ENCODE measurements at places on chromosomes 4 and X. TPM values are rescaled to one million over a fixed set of nuclear protein-coding genes. Genes with fewer than 3 reads are reported as not detected.

GRCh38 chrX:71870208-71871098, 40.2 kb upstream of the NHSL2 start:
- H3K36me3 ChIP-seq: no peaks in the 10 kb centered on the region
- no peak overlapping the region for H3K27ac ChIP-seq
- no peaks in the 10 kb centered on the region for H3K27me3 ChIP-seq
- DNase-seq: no peak
- H3K4me1 ChIP-seq: no peaks in the 10 kb centered on the region
- no peak overlapping the region for H3K4me3 ChIP-seq

DNA sequence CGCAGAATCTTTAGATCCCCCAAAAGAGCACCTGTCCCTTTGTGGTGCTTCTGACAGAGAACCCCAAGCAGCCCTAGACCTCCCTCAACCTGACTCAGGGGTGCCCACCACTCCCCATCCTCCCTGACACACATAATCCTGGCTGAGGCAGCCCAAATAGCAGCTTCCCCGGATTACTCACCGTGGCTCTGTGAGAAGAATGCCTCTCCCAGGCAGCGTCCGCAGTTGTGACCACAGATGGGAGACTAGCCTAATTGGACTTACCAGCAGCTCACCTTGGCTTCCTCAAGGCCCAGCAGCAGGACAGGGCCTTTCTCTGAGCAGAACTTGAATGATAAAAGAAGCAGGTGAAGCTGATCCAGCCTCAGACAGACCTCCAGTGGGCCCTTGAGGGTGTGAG, 10.3 kb upstream of the ODAPH start:
- H3K4me1 ChIP-seq: no peaks in the 10 kb centered on the region
- no peaks in the 10 kb centered on the region for H3K27me3 ChIP-seq
- no peak overlapping the region for H3K27ac ChIP-seq
- DNase-seq: no peak
- peaks cover 22% of the 10 kb centered on the region for H3K36me3 ChIP-seq

DNA sequence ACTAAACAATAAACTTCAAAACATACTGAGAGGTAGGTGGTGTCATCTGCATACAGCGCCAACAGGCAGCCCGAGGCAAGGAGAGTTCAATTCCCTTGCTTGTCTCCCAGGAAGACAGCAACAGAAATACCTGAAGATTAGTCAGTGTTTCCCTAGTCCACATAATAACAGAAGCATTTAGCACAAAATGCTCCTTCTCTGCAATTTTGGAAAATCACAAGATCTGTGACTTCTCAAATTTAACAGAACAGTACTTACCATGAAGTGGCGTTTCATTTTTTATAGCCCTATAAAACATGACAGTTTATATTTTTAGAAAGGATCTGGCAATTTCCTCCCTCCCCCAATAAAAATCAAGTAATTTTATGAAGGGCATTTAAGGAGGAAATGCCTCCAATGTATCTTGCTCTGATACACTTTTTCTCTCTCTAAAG, 67.1 kb upstream of the MYOZ2 start:
- no peaks in the 10 kb centered on the region for H3K36me3 ChIP-seq
- H3K4me1 ChIP-seq: no peaks in the 10 kb centered on the region
- H3K27ac ChIP-seq: no peak overlapping the region
- H3K27me3 ChIP-seq: no peaks in the 10 kb centered on the region
- no peak for DNase-seq

DNA sequence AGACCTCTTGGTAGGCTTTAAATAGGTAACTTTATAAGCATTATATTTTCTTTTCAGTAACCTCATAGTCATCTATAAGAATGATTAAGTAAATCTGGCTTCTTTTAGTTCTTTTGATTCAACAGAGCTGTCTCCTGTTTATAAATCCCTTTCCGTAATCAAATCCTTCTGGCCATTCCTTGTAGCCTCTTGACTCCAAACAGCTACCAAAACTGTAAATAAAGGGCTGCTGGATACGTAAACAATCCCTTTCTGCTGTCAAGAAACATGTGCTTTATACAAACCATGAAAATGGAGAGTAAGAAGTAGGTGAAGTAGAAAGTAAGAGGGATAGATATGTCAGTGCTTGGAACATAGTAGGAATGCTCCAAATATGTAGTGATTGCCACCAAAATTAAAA, 183.2 kb upstream of the CASK start:
- no peak for DNase-seq
- no peaks in the 10 kb centered on the region for H3K27me3 ChIP-seq
- no peak overlapping the region for H3K4me3 ChIP-seq
- H3K27ac ChIP-seq: no peak overlapping the region
- no peaks in the 10 kb centered on the region for H3K4me1 ChIP-seq

DNA sequence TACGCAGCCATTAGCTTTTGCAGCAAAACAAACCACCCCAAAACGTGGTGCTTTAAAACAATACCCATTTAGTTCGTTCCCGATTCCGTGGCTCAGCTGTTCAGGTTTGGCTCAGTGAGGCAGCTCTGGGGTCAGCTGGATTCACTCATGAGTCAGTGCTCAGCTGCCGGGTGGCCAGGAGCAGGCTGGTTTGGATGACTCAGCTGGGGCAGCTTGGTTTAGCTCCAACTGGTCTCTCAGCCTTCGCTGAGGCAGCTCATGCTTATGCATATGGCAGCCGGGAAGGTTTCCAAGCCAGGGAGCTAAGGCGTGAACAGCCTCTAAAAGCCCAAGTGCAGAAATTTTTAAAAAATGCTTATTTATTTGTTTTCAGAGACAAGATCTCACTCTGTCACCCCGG, 13.3 kb upstream of the CD99 start:
- no peaks in the 10 kb centered on the region for H3K27me3 ChIP-seq
- no peak overlapping the region for H3K4me3 ChIP-seq
- no peaks in the 10 kb centered on the region for H3K36me3 ChIP-seq
- H3K4me1 ChIP-seq: peaks cover 18% of the 10 kb centered on the region

- H3K27me3 ChIP-seq: no peaks in the 10 kb centered on the region
- H3K27ac ChIP-seq: no peak overlapping the region
- no peaks in the 10 kb centered on the region for H3K4me1 ChIP-seq
- H3K4me3 ChIP-seq: no peak overlapping the region
- DNase-seq: no peak
- H3K36me3 ChIP-seq: no peaks in the 10 kb centered on the region
Measured at GRCh38 chrX:113868177-113868576, 715.7 kb upstream of the HTR2C start.

NUDT11 gene
- total RNA-seq: 2.9 TPM

GRCh38 chrX:101025126-101025525, 26.8 kb downstream of the TRMT2B start:
- no peak overlapping the region for H3K4me3 ChIP-seq
- H3K36me3 ChIP-seq: peaks cover 31% of the 10 kb centered on the region
- no peaks in the 10 kb centered on the region for H3K4me1 ChIP-seq
- no peak for DNase-seq
- H3K27ac ChIP-seq: no peak overlapping the region
- H3K27me3 ChIP-seq: no peaks in the 10 kb centered on the region

GRCh38 chrX:24646745-24647182, 383 bp downstream of the PCYT1B start:
- no peaks in the 10 kb centered on the region for H3K27me3 ChIP-seq
- no peaks in the 10 kb centered on the region for H3K36me3 ChIP-seq
- no peaks in the 10 kb centered on the region for H3K4me1 ChIP-seq
- DNase-seq: no peak
- peak overlapping the region; percentile 44 for H3K4me3 ChIP-seq
- peak overlapping the region; percentile 54 for H3K27ac ChIP-seq

ITGB1BP2 gene
- 24.6 TPM for total RNA-seq

- DNase-seq: no peak
- H3K4me1 ChIP-seq: peaks cover 37% of the 10 kb centered on the region
- no peaks in the 10 kb centered on the region for H3K27me3 ChIP-seq
- no peaks in the 10 kb centered on the region for H3K36me3 ChIP-seq
- H3K27ac ChIP-seq: peak overlapping the region; percentile 56
Measured at GRCh38 chr4:139902321-139903320, 237.0 kb downstream of the MGST2 start.

DNA sequence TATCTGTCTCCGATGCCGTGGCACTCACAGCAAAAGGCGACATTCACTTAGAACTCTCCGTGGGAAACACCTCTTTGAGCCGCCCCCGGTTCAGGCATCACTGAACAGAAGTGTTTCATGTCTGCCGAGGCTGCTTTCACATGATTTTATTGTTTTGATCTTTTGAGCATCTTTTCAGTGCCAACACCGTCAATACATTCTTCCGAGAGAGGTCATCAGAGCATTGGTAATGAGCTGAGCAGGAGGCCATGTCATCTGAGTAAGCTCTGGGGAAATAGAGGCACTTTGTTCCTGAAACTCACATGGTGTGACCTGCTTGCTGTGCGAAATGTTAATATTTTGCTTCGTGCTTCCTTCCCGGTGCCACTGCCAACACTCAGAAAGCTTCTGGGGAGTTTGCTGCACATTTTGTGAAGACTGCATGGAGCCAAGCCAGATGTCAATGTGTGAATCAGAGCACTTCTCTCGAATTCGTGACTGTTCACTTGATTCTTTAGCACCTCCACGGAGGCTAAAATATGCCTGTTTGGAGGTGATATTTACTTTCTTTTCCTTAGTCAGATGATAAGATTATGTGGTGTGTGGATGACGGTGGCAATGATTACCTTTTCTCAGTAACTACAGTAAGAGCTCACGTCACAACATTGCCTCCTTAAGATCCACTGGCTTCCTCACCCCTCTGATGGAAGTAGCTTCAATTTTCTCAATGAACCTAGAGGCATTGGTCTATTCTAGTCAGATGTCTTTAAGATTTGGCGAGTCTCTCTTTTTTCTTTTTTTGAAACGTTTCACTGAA, 222.3 kb upstream of the HS3ST1 start:
- no peak for DNase-seq
- no peaks in the 10 kb centered on the region for H3K4me1 ChIP-seq
- H3K4me3 ChIP-seq: no peak overlapping the region
- no peak overlapping the region for H3K27ac ChIP-seq

DNA sequence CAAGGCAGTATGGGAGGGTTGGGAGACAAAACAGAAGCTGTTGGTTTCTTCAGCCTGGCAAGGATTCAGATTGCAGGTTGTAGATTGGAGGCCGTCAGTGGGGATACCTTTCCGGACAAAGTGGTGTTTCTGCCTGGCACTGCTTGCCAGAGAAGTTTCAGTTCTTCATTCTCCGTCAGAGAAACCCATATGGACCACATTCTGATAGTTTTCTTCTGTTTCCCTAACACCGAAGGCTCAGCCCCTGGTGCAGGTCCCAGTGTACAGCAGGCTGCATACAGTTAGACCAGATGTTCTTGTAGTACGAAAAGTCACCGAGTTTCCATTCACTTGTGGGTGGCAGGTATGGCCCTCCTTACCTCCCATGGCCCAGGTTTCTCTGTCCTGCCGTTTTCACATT, 107.3 kb downstream of the PTTG2 start:
- H3K4me3 ChIP-seq: no peak overlapping the region
- no peaks in the 10 kb centered on the region for H3K36me3 ChIP-seq
- no peaks in the 10 kb centered on the region for H3K27me3 ChIP-seq
- peaks cover 19% of the 10 kb centered on the region for H3K4me1 ChIP-seq

ZIC3 gene
- not detected for total RNA-seq

- no peaks in the 10 kb centered on the region for H3K36me3 ChIP-seq
- DNase-seq: peak; percentile 37
- H3K4me1 ChIP-seq: peaks cover 51% of the 10 kb centered on the region
- H3K4me3 ChIP-seq: no peak overlapping the region
- peak overlapping the region; percentile 36 for H3K27ac ChIP-seq
- H3K27me3 ChIP-seq: no peaks in the 10 kb centered on the region
Measured at GRCh38 chr4:76753814-76754213, 144.1 kb downstream of the SOWAHB start.

MGARP gene
- total RNA-seq: 3.4 TPM

DNA sequence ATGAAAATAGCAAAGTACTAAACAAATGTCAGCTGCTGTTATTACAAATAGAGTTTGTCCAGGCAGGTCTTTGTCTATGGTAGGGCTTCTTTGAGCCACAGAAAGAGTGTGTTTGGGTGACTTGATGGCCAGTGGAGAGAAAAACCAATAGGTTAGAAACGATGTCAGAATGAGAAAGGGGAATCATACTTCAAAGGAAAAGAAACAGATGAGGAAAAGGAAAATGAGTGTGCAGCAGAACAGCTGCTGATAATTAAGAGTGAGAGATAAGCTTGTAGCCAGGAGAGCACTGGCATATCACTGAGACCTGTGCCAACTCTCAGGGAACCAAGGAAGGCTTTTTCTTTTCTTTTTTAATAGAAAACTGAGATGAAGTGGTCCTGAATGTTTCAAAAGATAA, 257.2 kb downstream of the ARHGAP24 start:
- H3K27ac ChIP-seq: no peak overlapping the region
- no peaks in the 10 kb centered on the region for H3K36me3 ChIP-seq
- peaks cover 26% of the 10 kb centered on the region for H3K4me1 ChIP-seq
- H3K27me3 ChIP-seq: no peaks in the 10 kb centered on the region

GRCh38 chr4:119138046-119138445, 2.4 kb downstream of the MYOZ2 start:
- no peak overlapping the region for H3K4me3 ChIP-seq
- H3K27me3 ChIP-seq: no peaks in the 10 kb centered on the region
- H3K27ac ChIP-seq: no peak overlapping the region
- no peaks in the 10 kb centered on the region for H3K36me3 ChIP-seq

GRCh38 chrX:133005616-133006015, 47.2 kb upstream of the HS6ST2 start:
- no peaks in the 10 kb centered on the region for H3K4me1 ChIP-seq
- H3K27me3 ChIP-seq: no peaks in the 10 kb centered on the region
- no peaks in the 10 kb centered on the region for H3K36me3 ChIP-seq

- H3K4me3 ChIP-seq: peak overlapping the region; percentile 70
- DNase-seq: no peak
- H3K27ac ChIP-seq: peak overlapping the region; percentile 84
- peaks cover 5% of the 10 kb centered on the region for H3K4me1 ChIP-seq
Measured at GRCh38 chrX:11427453-11428071, 134.3 kb downstream of the AMELX start.

DNA sequence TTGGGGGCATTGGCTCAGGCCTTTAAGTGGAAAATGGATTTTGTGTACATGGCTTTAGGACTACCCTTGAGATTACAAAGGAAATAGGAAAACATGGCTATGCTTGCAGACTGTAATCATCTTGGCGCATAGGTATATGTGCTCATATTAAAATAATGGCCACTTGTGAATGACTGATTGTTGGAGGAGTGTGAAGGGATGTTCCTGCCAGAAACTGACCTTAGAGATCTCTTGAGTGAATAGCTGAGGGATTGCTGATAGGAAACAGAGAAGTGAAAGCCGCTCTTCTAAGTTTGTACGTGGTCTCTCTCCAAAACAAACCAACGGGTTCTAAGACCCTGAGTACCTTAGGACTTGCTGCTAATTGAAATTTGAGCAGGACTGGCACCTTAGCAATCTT, 186.0 kb downstream of the MGST2 start:
- DNase-seq: no peak

DNA sequence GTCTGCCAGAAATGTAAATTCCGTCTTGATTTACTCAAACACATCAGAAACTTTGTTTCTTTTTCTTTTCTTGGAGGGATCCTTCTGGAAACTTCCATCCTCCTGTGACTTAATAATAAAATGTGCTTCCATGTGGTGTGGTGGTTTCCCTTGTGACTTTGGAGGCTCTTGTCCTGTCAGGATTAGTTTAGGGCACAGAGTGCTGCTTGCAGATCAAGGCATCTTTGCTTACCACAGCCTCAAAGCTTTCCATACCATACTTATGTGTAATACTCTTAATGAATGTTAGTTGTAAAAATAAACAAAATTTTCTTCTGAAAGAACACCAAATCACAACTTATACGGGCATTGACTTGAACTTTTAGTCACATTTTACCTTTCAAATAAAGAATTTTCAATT, 27.4 kb downstream of the GBA3 start:
- no peak overlapping the region for H3K27ac ChIP-seq
- H3K27me3 ChIP-seq: no peaks in the 10 kb centered on the region
- no peak for DNase-seq
- no peaks in the 10 kb centered on the region for H3K4me1 ChIP-seq
- H3K36me3 ChIP-seq: no peaks in the 10 kb centered on the region
